IPS-NIHi11 (cell line): ENCODE measurements at places on chromosomes 7 and 10.
A peak's percentile ranks its signal among the peaks of the same experiment; 100 is the strongest.

DNA sequence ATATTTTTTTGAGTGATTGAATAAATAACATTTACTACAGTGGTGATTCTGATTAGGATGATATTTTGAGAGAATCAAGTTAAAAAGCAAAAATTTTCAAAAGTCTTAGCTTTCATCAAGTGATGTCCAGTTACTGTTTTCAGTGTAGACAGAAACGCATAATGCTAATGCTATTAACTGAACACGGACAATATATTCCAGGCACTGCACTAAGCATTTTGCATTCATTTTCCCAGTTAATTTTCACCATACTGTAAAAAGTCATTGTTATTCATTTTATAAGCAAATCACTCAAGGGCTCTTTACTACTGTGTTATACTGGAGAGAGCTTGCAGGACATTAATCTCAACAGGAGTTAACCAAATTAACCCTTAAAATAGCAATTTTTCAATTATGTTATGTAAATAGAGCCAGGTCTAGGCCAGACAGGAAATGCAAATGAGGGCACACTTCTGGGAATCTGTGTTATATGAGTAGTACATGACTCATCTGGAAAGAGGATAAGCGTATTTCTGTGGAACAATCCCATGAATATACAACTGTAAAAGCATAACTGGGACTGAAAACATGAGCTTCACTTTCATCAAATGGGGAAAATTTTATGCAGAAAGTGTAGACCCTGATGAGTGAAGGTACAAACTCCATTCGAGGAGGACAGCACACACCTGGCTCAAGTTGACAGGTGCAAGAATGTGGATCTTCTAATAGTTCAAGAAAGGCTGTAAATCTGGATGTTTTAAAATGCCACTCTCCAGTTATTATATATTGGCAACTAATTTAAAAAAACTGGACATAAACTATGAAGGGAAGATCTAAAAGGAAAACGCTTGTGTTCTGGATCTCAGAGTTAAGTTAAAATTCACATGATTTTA, 75.4 kb downstream of the ANK3 start:
- no peak for DNase-seq

- peak; percentile 75 for DNase-seq
Observed at GRCh38 chr7:54541669-54542625, at the start of gene VSTM2A. Gene VSTM2A, plus strand, starts transcription at chr7:54542375. Its CDS starts 356 bp downstream, at chr7:54542731.

- DNase-seq = no peak
Observed at GRCh38 chr10:119250641-119251314, 43.4 kb downstream of the GRK5 start.

GRCh38 chr10:101745074-101745696, 30.7 kb downstream of the FGF8 start:
- no peak for DNase-seq

DNA sequence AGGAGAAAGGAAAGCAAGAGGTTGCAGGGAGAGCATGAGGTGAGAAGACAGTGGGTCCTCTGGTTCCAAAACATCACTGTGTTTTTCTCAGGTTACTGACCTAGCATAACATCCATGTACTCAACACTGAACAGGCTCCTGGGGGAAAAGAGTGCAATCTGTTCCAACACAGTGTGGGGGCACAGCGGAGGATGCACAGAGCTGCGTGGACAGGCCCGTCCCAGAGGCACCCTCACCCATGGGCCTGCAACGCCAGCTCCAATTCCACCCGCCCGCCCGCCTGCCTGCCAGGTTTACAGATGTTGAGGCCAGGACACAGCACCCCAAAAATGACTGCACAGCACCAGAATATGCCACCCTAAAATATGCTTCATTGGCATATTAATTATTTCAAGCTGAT, 26.9 kb upstream of the FKBP9 start:
- DNase-seq = no peak

GRCh38 chr7:28091190-28091589, 89.4 kb downstream of the JAZF1 start:
- no peak for DNase-seq

GRCh38 chr7:39186671-39187070, 209.0 kb downstream of the POU6F2 start:
- no peak for DNase-seq

DNA sequence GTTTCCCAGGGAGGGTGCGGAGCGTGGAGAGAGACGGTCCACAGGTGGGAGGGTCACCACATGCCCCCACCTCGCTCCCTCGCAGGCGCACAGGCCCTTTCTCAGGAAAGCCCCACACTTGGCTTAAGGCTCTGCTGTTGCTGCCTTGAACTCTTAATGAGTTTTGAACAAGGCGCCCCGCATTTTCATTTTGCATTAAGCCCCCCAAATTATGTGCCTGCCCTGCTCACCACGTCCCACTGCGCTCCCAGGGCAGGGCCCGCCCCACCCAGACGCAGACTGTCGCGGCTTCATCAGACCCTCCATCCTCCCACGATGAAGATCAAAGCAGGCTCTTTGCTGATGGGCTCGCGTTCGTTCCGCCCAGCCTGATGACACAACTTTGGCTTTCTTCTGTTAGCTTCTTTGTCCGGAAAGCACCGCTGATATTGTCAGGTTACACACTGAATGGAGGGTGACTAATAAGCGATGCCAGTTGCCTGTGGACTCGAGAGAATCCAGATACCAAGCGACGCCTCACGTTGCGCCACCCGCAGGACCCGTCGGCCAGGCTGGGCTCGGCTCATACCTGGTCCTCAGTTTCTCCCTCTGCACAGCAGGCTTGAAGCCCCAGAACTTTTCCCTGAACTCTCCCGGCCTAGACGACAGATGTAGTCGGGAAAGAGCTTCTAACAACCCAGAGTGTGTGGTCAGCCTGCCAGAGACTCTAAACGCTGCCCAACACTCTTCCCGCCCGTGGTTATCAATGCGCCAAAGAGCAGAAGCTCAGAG, 9.5 kb downstream of the CALML3 start:
- DNase-seq = no peak

GRCh38 chr10:33155720-33156638, 178.5 kb downstream of the NRP1 start:
- DNase-seq = peak; percentile 62

DNA sequence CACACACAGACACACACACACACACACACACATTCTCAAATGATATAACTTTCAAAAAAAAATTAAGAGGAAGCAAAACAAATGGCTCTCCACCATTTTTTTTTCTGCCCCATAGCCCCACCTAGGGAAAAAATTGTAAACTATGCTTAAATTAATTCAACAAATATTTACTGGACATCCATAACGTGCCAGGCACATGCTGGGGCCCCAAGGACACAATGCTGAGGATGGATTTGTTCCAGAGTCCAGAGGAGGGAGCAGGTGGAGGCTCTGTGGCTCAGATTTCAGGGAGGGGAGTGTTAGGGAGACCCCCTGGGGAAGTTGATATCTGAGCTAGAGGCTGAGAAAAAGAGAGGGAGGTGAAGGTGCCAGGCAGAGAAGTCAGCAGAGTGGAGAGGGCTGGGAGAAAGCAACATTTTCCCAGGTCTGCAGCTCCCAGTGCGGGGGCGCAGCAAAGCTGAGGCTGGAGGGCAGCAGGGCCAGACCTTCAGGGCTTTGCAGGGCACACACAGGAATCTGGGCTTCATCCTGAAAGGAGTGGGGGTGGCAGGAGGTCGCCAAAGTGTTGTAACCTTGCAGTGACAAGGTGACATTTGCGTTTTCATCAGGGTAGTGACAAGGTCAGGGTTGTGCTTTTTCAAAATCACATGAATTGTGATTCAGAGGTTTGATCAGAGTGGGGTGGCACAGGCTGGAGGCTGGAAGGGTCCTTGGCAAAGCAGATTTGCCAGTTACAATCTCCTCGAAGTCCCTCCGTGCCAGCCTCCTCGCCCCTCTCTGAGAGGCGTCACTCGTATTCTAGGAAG, 261.6 kb downstream of the WDR11 start:
- peak; percentile 63 for DNase-seq

DNA sequence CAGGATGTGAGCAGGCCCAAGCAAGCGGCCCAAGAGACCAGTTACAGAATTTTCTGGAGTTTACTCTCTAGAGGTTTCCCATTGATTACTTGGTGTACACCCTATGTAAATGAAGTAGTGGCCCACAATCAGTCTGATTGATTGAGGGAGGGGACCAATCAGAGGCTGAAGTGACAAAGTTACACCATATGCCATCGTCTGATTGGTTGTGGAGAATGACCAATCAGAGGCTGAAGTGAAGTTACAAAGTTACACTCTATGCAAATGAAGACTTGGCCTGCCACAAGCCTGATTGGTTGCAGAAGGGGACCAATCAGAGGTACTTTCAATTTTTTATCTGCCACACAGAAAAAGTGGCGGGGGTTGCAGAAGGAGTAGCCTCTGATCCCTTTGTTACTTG, 83.7 kb downstream of the KIF20B start:
- no peak for DNase-seq

GRCh38 chr10:118521415-118522117, 73.9 kb downstream of the PRLHR start:
- DNase-seq = no peak

GRCh38 chr10:21894648-21895342, 108.7 kb downstream of the DNAJC1 start:
- DNase-seq = no peak

DNA sequence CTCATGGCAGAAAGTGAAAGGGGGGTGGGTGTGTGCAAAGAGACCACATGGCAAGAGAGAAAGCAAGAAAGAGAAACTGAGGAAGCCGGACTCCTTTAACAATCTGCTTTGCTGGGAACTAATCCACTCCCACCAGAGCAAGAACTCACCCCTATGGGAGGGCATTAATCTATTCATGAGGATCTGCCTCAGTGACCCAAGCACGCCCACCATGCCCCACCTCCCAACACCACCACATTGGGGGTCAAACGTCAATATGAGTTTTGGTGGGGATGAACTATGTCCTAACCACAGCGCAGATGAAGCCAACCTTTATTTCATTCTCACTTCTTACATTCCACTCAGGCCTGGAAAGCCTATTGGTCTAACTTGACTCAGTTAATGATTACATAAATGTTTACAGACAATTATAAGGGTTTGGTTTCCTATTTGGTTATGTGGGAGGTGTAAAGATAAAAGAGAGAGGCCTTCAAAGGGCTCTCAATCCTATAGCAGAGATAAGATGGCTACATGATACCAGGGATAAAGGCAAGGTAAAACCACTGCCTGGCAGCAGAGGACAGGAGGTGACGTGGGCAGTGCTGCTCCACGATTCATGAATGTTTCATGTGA, 601.8 kb downstream of the PARD3 start:
- no peak for DNase-seq

GRCh38 chr10:11931038-11931437, 107.9 kb downstream of the PROSER2 start:
- DNase-seq = no peak

GRCh38 chr7:134643131-134643530, 3.5 kb upstream of the BPGM start:
- DNase-seq = no peak

- no peak for DNase-seq
Observed at GRCh38 chr10:23433701-23434100, 5.2 kb upstream of the OTUD1 start.

- no peak for DNase-seq
Observed at GRCh38 chr7:32516551-32517100, 21.3 kb downstream of the AVL9 start.

DNA sequence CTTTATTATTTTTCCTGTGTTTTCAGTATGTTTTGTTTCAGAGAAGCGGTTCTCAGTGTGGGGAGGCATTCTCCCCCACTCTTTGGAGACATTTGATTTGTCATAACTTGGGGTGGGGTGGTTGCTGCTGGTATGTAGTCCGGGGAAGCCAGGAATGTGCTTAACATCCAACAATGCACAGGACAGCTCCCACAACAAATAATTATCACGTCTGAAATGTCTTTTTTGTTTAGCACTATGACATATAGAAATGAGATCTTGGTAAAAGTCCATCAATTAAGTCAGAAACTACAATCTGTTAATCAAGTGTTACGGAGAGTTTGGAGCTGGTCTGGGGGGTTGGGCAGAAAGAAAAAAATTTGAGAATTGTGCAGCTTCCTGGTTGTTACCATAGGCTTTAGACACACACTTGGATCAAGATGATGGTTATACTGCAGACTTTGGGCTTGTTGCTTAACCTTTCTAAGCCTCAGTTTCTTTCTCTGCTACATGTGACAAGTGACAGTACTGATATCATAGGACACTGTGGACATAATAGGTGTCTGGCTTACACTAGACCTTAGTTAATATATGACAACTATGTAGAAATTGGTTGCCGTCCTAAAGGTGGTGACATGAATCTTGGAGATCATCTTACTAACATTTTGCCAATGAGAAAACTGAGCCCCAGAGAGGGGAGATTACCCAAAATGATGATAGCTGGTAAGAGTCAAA, 113.7 kb downstream of the LRMDA start:
- DNase-seq = no peak

GRCh38 chr10:60808036-60808435, 29.8 kb downstream of the CDK1 start:
- DNase-seq = no peak

DNA sequence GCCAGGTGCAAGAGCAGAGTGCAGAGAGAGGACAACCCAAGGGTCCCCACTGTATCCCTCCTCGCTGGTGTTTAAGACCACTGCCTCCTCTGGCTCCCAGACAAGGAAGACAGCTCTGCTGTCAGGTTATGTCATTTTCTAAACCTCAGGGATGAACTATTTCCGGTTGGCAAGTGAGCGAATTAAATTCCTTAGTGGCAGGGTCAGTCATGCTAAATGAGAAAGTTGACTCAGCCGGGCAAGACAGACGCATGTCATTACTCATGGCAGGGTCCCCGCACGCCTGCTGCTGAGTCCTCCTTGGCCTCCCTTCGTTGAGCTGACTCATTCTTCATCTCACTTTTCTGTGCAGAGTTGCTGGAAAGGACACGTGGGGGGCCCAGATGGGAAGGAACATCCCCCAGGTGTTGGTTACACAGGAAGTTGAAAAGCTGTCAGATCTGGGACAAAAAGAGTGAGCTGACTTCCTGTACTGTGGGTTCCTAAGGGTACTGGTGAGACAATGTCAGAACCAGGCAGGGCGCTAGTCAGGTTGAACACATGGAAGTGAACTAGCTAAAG, 47.1 kb upstream of the UCN3 start:
- peak; percentile 25 for DNase-seq

- DNase-seq = no peak
Observed at GRCh38 chr7:46230990-46231305, 309.9 kb upstream of the IGFBP3 start.

GRCh38 chr10:101782811-101783735, at the start of gene NPM3:
Gene NPM3, minus strand, starts transcription at chr10:101783446. Its CDS starts 56 bp downstream, at chr10:101783390.
- DNase-seq = peak; percentile 97

- no peak for DNase-seq
Observed at GRCh38 chr10:30056767-30057355, 2.5 kb downstream of the JCAD start.

GRCh38 chr10:11087372-11087771, 69.7 kb downstream of the CELF2 start:
- no peak for DNase-seq

- DNase-seq = no peak
Observed at GRCh38 chr10:5260828-5261227, 64.2 kb downstream of the AKR1C4 start.

GRCh38 chr7:100132697-100133151, 6.0 kb downstream of the MBLAC1 start:
- DNase-seq = peak; percentile 73

GRCh38 chr10:86900955-86901354, 56.5 kb downstream of the MMRN2 start:
- no peak for DNase-seq
